ENCODE measurements at places on chromosomes 5 and 9.

DNA sequence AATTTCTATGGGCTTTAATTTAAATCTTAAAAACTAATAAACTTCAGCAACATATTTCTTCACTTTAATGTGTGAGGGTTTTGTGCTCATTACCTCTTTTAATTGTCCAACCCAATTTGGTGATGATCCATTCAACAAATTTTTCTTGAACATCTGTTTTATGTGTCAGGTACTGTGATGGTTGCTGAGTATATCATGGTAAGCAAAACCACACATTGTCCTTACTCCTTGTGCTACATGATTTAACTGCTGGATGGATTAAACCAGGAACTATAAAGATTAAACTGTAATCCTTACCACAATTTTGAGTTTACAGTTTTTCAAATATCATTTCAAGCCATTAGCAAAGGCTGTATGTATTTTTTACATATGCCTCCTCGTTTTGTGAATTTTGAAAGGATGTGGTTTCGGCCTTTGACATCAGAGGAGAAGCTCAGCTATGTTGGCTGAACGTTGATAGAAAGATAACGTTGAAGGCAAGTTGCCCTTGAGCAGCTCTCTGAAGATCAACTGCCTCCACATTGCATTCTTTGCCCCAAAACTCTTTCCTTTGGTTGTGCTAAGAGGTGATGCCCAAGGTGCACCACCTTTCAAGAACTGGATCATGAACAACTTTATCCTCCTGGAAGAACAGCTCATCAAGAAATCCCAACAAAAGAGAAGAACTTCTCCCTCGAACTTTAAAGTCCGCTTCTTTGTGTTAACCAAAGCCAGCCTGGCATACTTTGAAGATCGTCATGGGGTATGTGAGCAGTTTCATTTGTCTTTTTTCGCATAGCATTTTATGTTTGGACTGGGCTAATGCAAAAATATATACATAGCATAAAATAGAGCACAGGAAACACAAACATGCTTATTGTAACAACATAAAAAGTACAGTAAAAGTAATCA lies at the start of gene ITK:
Gene ITK, plus strand, starts transcription at position 467 of the 891 bp plus-strand sequence. Its CDS starts 138 bp downstream, at position 605.
- DNase-seq, result no peak

- no peak for DNase-seq
Measured at GRCh38 chr9:4866239-4866969, 73.7 kb downstream of the RCL1 start.

- DNase-seq, result no peak
Measured at GRCh38 chr5:89967771-89968444, 441.6 kb downstream of the CETN3 start.

- DNase-seq, result peak; percentile 14
Measured at GRCh38 chr9:114662081-114662989, 4.7 kb upstream of the TEX53 start.

GRCh38 chr5:115170134-115170928 lies 623 bp upstream of the TRIM36 start:
- no peak for DNase-seq

- DNase-seq, result peak; percentile 30
Measured at GRCh38 chr9:2257248-2257929, 242.2 kb downstream of the SMARCA2 start.

GRCh38 chr5:51388488-51389287 lies 5.4 kb downstream of the ISL1 start:
- DNase-seq, result no peak

- no peak for DNase-seq
Measured at GRCh38 chr9:35406183-35406959, 83.5 kb upstream of the RUSC2 start.

GRCh38 chr5:170542691-170543293 lies 39.0 kb downstream of the KCNIP1 start:
- DNase-seq, result no peak

GRCh38 chr5:118146824-118147223 lies 841.5 kb downstream of the DTWD2 start:
- DNase-seq, result no peak

DNA sequence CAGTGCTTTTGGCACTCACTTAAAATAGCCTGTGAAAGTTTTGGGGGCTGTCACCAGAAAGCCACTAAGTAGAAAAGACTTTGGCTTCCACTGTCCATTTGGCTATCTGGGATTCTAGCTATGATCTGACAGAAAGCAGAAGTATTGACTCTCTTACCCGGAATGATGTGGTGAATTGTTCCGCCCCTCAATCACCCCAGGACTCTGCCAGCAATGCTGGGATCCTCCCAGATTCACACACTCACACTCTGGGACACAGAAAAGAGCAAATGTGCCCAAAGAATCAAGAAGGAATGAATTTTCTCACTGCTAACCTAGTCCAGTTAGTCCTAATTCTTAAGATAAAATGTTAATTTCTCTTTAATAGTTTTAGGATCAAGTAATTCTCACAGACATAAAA lies 576.9 kb downstream of the BNC2 start:
- no peak for DNase-seq

GRCh38 chr5:72572236-72572765 lies 65.1 kb upstream of the ZNF366 start:
- DNase-seq, result no peak

- no peak for DNase-seq
Measured at GRCh38 chr9:29691758-29692407, 2118.6 kb upstream of the C9orf72 start.

DNA sequence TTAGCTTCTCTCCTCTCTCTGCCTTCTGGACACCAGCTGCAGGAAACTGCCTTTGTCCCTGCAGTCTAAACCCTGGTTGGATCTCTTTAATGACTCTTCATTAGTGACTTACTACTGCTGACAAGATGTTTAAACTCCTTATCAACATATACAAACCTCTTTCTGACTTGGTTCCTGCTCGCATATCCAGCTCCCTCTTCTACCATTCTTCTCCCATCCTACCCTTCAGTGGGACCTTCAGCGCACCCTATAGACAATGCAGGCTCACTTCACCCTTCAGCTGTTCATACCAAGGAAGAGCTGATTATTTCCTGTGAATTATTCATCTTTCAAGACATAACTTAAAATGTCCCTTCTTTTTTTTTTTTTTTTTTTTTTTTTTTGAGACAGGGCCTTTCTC lies 436.5 kb downstream of the KIAA0825 start:
- no peak for DNase-seq

- peak; percentile 39 for DNase-seq
Measured at GRCh38 chr5:24644761-24645160, at the start of gene CDH10. TSS of gene CDH10 (minus strand) at chr5:24644978. CDS start at chr5:24593490, 51,488 bp downstream.
